ENCODE measurements at places on chromosomes 6 and 20.
A peak's percentile ranks its signal among the peaks of the same experiment; 100 is the strongest.

GRCh38 chr20:24786646-24787045 lies 162.4 kb upstream of the CST7 start:
- DNase-seq: no peak

GRCh38 chr6:13278991-13279390 lies 49.3 kb downstream of the TBC1D7 start:
- no peak for DNase-seq

GRCh38 chr20:34825530-34826362 lies at the start of gene NCOA6:
Gene NCOA6 (minus strand): TSS chr20:34825651. CDS start chr20:34782355, 43,296 bp downstream.
- DNase-seq: peak; percentile 93

GRCh38 chr6:33610779-33611732 lies 10.1 kb upstream of the ITPR3 start:
- no peak for DNase-seq

- no peak for DNase-seq
These were observed 4.7 kb upstream of the CCN6 start for GRCh38 chr6:112049026-112049799.
